ENCODE measurements at places on chromosomes 12 and 14. TPM values are rescaled to one million over a fixed set of nuclear protein-coding genes. Genes with fewer than 3 reads are reported as not detected.

Gene TMEM117
- 15.0 TPM for total RNA-seq

Gene TMBIM6
- total RNA-seq, result 256 TPM

Gene APOF
- not detected for total RNA-seq

Gene B4GALNT3
- total RNA-seq, result 2.2 TPM
